ENCODE measurements at places on chromosomes 7 and 10.

- DNase-seq: peak; percentile 70
These were observed 101.5 kb downstream of the ORC5 start for GRCh38 chr7:104106108-104106905.

- DNase-seq: no peak
These were observed 662.5 kb downstream of the POM121L12 start for GRCh38 chr7:53697913-53698312.

DNA sequence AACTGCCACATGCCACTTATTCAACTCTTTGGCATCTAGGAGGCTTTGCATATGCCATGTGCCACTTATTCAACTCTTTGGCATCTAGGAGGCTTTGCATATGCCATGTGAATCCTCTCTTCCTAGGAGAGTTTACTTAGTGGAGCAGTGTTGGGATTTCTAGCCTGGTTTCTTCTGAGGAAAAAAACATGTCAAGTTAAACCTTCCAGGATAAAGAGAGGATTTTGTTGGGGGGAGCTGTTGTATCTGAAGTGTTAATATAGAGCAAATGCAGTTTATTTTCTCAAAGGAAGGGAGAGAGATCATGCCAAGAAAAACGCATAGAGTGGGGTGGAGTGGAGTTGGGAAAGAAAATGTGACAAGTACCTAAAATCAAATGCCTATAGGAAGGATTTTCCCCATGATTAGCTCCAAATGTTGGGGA is 91.5 kb downstream of the MCU start:
- DNase-seq: peak; percentile 40

- no peak for DNase-seq
These were observed 1.5 kb downstream of the SUN1 start for GRCh38 chr7:833601-834258.

GRCh38 chr7:74032624-74033371 is 4.8 kb downstream of the ELN start:
- DNase-seq: no peak

- no peak for DNase-seq
These were observed 48.1 kb downstream of the WIPF3 start for GRCh38 chr7:29854257-29854938.
